ENCODE measurements at places on chromosomes 7 and 10.

DNA sequence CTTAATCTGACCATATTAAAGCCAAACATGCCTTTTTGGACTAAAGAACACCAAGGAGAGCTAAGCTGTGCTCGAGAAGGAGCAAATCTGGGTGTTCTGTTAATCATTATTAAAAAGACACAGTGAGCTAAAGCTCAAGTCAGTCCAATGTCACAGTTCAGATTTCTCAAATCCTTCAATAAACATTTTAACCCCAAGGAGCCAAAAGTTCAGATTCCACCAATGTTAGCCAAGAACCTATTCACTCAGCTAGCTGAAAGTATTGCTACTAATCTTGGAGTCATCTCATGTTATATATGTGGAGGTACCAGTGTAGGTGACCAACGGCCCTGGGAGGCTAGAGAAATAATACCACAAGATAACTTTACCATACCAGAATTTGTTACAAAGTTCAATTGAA is 14.5 kb upstream of the ZNF33B start:
- DNase-seq = no peak

DNA sequence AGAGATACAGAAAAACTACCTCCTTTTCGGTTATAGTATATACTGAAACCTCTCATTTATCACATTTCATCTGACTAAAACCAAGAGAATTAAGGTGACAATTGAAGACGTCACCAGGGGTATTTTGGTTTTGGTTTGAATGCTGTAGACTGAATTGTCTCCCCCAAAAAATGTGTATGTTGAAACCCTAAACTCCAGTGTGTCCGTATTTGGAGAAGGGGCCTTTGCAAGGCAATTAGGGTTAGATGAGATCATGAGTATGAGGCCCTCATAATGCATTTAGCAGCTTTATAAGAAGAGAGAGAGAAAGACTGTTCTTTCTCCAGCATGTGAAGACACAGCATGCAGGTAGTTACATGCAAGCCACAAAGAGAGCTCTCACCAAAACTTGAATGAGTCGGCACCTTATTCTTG is 59.5 kb downstream of the CACNA2D1 start:
- DNase-seq = no peak

GRCh38 chr7:137316648-137317353 is 26.7 kb downstream of the PTN start:
- DNase-seq = no peak

DNA sequence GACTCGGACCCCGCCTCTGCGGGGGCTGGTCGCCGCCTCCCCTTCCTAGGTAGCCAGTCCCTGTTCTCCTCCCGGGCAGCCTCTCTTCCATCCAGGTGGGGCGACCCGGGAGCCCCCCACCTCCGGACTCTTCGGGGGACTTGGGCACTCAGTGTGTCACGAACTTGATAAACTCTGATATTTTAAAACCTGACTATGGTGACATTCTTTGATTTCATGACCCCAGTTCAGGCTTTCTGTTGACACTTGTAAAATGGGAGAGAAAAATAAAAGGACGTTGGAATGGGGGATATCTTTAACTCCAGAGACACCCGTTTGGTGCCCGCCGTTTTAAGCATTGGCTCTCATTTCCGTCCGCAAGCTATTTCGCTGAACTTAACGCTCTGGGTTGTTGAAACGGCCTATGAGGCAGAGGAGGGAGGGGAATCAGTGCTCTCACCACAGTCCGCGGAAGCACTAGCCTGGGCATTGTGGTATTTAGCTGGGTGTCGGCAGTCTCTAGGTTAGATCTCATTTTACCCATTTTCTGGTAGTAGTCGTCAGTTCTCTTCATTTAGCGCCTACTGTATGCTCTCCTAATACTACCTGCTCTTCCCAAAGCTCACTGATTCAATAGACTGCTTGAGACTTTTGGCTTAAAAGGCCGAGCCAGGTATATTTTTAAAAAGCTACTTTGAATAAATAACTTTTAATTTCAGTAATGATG is 738 bp downstream of the VPS26A start:
- DNase-seq = no peak
